ENCODE measurements at places on chromosomes 3 and 15.

- DNase-seq, result no peak
Observed at GRCh38 chr3:26406636-26407035, 215.9 kb upstream of the LRRC3B start.

DNA sequence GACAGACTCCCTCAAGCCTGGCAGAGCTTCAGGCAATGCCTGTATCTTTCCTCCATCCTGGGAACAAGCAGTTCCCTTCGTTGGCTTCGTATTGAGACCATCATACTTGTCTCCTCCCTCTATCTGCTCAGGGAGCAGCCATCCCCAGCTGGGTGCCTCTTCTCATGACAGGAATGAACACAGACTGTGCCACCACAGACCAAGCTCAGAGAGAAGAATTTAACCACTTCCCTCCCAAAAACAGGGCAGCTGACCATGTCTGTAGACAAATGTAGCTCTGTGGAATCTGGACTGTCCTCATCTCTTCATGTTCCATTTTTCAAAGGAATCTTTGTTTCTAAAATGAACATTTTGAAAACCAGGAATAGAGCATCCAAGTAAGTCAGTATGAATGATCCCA is 245.4 kb downstream of the ERC2 start:
- no peak for DNase-seq

- DNase-seq, result no peak
Observed at GRCh38 chr3:187798126-187798525, 52.9 kb upstream of the BCL6 start.

DNA sequence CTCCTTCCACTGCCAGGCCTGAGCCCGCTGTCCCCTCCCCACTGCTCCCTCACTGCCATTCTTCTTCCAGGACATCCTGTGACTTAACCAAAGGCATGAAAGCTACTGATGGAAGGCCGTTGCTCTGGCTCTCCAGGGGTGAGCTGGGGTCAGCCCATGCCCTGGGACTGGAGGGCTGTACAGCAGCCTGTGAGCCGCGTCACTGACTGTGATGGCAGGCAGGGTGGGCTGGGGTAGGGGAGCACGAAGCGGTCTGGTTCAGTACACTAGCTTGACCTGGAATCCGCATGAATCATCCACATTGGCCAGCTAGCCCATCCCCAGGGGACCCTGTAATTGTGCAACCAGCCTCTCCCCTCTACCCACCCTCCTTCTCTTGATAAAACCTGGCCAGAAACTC is 30.8 kb downstream of the CORO2B start:
- no peak for DNase-seq

DNA sequence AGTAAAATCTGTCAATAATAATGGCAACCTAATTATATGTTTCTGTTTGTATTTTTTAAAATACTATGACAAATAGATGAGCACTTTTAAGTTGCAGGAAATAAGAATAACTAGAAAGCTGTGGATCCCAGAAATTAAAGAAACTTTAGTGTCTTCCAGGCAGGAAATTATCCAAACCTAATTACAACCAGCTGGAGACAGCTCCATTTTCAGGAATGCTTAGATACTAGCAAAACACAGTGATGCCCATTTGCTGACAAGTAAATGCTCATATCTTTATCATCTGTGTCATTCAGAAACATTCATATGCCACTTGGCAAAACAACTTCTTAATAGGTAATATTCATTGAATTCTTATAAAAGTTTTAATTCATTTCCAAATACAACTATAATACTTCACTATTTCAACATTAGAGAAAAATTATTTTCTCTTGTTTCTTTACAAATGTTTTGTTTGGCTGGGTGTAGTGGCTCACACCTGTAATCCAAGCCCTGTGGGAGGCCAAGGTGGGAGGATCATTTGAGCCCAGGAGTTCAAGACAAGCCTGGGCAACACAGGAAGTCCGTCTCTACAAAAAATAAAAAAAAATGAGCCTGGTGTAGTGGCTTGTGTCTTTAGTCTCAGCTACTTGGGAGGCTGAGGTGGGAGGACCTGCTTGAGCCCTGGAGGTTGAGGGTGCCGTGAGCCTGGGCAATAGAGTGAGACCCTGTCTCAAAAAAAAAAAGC is 169.1 kb upstream of the TSPAN3 start:
- DNase-seq, result no peak

GRCh38 chr3:136842294-136842693 is 19.7 kb upstream of the NCK1 start:
- DNase-seq, result no peak

- DNase-seq, result no peak
Observed at GRCh38 chr15:78075490-78076230, 1.9 kb downstream of the TBC1D2B start.

DNA sequence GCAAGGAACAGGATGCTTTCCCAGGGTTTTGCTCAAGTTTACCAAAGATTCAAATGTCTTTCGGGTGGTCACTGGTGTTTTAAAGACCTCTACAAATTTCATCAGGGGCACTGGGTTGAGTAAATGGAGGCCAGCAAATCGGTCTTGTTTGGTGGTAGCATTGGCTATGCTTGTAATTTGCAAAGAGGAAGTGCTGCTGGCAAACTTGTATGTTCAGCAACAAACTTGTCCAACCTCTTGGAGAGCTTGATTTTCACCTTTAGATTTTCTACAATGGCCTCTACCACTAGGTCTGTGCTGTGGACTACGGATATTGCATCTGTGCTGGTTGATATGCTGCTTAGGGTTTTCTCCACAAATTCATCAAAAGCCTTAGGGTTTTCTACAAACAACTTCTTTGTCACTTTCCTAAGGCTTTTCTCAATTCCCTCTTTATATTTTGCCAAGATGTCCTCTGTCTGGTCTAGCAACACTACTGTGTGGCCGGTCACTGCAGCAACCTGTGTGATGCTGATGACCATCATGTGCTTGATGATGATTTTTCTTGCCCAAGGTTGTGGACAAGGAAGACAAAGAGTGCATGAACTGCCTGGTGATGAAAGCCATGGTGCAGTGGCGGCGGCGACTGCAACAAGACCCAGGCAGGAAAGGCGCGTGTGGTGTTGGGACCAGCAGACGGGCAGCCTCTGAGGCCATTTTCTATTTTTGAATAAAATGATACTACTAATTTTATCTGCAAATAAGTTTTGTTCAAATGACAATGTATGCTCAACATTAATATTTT is 50.8 kb downstream of the RFX7 start:
- no peak for DNase-seq

GRCh38 chr3:161142486-161142885 is 37.3 kb upstream of the B3GALNT1 start:
- DNase-seq, result no peak
